ENCODE measurements at places on chromosomes 13 and 19. TPM values are rescaled to one million over a fixed set of nuclear protein-coding genes. Genes with fewer than 3 reads are reported as not detected.
A peak's percentile ranks its signal among the peaks of the same experiment; 100 is the strongest.

Gene LILRB2
- total RNA-seq: 2.4 TPM

Gene ZFP14
- total RNA-seq: 11.6 TPM

Gene CD79A
- 4.6 TPM for total RNA-seq

Gene MED4
- total RNA-seq: 23.6 TPM

Gene ACP5
- 24.2 TPM for total RNA-seq

Gene EEF2
- total RNA-seq: 1,425 TPM

Gene NAA16
- 18.7 TPM for total RNA-seq

Gene WDR87
- not detected for total RNA-seq

Gene ALG11
- total RNA-seq: 23.1 TPM

Gene SUGP1
- total RNA-seq: 49.5 TPM

DNA sequence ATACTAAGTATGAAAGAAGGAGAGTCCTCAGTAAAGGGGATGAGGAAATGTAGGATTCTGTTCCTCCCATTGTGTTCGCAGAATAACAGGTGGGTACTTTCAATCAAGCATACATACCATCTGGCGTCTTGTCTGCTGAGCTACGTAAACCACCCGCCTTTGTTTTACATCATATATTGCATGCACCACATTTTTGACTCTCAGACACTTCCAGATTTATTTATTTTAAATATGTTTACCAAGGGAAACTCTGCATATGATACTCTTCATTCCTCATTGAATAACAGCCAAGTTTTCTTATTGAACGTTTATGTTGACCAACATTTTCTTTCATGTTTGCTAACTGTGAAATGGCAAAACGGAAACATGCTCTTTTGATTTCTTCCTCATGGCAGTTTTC lies 174.1 kb downstream of the FGF14 start:
- no peak for DNase-seq

GRCh38 chr13:30313311-30313710 lies 6.0 kb upstream of the KATNAL1 start:
- DNase-seq: no peak

DNA sequence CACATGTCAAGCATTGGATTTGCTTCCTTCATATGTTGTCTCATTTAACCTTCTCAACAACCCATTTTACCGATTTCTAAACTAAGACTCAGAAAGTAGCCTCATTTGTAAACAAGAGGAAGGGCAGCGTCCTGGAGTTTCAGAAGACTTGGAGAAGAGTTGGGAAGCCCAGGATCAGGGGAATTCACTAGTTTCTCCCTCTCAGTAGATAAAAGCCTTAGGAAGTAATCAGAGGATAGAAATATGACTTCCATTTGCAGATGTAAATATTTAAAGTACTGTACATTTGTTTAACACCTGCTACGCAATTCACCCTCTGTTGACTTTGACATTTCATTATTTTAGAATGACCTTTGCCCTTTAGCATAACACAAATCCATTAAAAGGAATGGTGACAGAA lies 216.4 kb downstream of the DCT start:
- DNase-seq: no peak

- no peak for DNase-seq
Observed at GRCh38 chr13:91318886-91319285, 28.6 kb upstream of the MIR17HG start.

DNA sequence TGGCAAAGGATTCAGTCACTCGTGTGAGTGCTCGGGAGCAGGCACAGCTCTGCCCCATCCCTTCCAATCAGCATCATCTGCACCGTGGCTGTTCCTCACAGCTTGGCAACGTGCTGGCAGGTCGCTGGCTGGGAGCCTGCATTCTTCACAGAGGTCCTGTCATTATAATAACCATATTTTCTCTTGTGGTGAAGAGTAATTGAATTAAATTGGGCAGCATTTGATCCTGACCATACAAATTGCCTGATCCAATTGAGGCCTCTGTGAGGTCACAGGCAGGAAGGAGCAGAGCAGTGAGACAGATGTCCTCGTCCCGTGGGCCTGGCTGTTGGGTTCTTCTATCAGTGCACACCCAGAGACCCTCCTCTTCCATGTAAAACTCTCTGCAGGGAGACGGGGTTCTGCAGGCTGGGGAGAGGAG lies 407.8 kb downstream of the COG6 start:
- DNase-seq: no peak

DNA sequence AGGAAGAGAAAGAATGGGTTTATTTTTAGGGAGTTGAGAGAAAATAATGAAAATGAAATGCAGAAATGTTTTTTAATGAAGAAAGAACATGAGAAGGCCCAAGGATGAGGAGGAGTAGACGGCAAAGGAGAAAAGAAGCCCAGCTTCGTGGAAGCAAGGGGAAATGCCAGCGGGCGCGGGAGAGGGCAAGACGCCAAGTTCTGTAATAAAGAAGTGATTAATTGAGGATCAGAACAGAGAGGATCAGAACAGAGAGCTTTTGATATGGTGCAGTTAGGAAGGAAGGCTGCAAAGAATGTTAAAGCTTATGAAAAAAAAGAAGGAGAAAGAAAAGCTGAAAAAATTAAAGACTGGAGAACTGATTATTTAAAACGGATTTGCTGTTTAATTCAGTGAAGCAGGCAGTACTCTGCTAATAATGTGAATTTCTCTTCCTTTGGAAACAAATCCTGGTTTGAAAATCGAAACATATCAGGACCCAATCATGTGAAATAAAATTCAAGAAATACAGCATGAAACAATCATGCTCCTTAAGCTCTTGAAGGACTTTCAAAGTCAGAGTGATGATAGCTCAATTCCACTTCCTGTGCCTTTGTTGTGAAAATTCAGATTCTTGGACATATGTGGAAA lies 99.3 kb upstream of the SOX1 start:
- no peak for DNase-seq

DNA sequence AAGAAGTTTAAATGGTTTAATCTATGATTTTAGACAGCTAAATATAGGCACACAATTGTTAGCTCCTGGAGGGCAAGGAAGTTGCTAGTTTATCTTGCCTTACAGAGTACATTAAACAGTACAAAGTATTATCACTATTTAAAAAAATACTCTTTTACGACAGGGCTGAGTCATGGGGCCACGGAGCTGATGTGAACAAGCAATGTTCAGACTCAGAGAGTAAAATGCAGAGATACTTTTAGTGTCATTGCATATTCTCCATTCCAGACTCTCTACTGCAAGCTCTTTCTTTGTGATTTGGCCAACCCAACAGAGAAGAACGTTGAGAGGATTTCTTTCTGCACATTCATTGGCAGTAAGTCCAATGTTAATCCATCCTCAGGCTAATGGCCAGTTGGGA lies 352.4 kb downstream of the SPRY2 start:
- DNase-seq: peak; percentile 53

GRCh38 chr13:112908342-112908741 lies 60.7 kb upstream of the MCF2L start:
- DNase-seq: no peak

- no peak for DNase-seq
Observed at GRCh38 chr13:64074971-64075474, 2659.4 kb upstream of the PCDH20 start.

DNA sequence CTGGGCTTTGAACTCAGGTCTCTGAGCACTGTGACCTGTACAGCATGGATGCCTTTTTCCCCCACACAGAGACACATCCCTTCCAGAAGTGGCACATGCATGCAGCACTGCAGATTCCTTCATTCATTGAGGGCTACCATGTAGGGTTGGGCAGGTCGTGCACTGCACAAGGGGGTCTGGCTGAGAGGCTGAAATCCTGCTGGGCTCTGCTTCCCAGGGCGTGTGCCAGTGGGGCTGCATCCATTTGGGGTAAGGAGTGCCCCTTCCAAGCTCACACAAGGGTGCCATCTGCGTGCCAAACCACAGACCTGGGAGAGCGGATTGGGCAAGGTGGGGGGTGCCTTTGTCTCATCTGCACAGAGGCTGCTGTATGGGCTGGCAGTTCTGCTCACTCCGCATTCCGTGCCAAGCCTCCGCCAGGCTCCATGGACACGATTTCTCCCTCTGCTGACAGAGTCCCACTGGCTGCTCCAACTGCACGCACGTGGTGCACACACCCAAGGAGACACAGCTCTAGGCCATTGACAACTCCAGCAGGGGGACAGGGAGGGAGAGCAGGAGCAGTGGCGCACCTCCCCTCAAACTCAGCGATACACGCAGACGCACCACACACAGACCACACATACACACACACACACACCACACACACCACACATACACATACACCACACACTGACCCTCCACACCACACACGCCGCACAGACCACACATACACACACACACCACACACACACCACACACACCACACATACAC lies 4.5 kb upstream of the SHISA7 start:
- DNase-seq: no peak

- no peak for DNase-seq
Observed at GRCh38 chr13:94112731-94113130, 366.8 kb downstream of the DCT start.

- no peak for DNase-seq
Observed at GRCh38 chr19:55147545-55148251, 1.3 kb downstream of the TNNT1 start.

- no peak for DNase-seq
Observed at GRCh38 chr13:34344816-34345215, 526.9 kb downstream of the RFC3 start.

GRCh38 chr13:71030784-71031183 lies 836.2 kb downstream of the DACH1 start:
- DNase-seq: no peak

DNA sequence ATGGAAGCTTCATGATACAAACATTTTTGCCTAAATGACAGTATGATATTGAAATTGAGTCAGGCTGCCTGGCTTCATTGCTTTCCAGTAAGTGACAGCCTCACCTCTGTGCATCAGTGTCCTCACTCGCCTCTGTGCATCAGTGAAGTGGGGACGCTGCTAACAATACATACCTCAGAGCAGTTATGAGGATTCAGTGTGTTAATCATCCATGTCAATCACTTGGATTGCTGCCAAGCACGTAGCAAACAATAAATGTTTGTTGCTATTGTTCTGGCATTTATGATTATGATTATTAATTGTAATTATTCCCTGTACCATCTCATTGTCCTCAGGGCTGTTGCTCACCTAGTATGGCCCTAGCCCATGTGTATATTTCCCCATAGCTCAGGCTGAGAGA lies 8.8 kb downstream of the PPP2R1A start:
- DNase-seq: no peak

DNA sequence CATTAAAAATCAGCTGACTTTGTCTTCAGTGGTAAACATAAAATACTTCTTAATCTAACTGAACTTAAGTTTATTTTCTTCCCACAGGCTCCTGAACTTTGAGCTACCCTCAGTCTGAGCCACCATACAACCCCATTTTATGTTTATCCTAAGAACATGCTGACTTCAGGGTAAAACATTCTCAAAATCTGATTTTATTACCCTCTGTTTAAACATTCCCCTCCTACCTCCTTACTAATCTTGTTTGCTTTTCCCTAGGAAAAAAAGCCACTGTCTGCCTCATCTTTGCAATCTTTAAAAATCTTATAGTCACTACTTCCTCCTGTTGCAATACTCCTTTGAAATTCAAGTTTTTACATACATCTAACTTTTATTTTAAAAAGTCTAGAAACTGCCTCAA lies 4.0 kb downstream of the ZNF91 start:
- DNase-seq: no peak

DNA sequence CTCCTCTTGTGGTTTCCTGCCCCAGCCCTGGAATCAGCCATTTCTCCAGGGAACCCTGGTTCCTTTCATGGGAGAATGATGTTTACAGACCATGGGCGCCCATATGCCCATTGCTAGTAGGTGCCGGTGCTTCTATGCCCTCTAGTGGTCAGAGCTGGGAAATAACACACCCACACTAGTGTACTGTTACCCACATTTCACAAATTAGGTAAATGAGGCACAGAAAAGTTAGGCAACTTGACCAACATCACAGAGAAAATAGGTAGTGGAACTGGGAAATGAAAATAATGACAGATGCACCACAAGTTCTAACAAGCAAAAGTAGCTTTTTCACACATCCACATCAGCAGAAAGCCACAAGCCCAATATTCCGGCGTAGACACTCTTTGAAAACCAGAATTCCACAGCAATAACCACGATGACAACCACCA lies 1.3 kb upstream of the CEACAM3 start:
- DNase-seq: no peak

- DNase-seq: no peak
Observed at GRCh38 chr19:15769586-15769985, 17.9 kb upstream of the OR10H5 start.

DNA sequence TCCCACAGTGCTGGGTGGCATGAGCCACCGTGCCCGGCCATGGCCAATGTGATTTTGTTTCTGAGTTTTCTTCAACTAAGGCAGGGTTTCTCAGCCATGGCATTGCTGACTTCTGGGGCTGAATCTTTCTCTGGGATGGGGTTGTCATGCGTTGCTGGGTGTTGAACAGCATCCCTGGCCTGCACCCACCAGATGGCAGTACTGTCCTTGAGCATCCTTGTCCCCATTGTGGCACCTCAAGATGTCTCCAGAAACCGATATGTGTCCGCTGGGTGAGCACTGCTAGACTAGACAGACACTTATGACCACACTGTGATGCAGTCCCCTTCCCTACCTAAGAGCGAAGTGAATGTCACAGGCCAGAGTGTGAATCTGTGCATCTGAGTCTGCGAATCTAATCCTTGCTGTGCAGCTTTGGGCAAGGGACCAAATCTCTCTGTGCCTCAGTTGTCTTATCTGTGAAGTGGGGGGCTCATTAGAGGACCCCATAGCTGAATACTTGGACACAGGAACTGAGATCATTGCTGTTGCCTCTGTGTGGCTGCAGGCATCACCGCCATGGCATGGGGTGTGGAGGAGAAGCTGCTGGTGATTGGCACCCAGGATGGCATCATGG lies 50.3 kb upstream of the SIN3B start:
- DNase-seq: no peak

DNA sequence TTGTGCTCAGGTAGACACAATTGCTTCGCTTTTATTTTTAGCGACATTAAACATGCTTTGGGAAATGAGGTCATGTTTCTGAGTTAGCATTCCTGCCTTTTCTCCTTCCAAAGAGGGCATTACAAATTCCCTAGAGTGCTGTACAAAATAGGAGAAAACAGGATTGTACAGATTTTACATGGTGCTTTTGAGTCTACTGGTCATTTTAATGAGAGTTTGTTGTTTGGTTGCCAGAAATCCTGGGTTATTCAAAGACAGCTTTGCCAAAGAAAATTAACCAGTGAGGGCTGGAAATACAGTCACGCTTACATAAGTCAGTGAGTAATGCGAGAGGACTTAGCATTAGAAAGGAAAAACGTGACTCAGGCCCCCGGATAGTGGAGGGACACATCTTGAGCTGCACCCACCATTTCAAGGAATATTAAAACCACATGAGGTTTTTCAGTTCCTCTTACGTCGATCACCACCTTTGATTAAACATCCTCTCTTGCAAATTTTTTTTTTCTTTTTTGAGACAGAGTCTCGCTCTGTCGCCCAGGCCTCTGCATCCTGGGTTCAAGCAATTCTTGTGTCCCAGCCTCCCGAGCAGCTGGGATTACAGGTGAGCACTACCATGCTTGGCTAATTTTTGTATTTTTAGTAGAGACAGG lies 55.4 kb downstream of the SACS start:
- peak; percentile 61 for DNase-seq

- no peak for DNase-seq
Observed at GRCh38 chr13:46660416-46660815, 107.4 kb downstream of the LRCH1 start.
